Hypothalamus (tissue), 51 donors: ENCODE measurements at places on chromosomes 1 and 21.

DNA sequence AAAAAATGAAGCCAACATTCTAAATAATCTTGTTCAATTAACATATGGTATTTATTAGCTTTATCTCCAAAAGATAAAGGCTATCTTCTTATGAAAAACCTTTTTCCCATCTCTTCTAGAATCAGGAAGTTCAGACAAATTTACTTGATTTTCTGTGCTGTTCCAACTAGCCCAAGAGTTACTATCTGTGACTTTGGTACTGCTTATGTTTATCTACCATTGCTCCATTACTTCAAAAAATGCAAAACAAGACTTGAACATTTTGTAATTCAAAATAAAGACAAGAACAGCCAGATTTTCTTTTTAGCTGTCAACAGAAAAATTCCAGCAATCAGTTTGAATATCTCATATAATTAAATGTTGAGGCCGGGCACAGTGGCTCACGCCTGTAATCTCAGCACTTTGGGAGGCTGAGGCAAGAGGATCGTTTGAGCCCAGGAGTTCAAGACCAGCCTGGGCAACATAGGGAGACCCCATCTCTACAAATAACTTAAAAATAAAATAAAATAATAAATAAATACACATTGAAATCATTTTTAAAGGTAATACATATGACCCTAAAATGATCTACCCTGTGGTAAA lies 188.5 kb downstream of the LTN1 start:
- DNase-seq: no peak

DNA sequence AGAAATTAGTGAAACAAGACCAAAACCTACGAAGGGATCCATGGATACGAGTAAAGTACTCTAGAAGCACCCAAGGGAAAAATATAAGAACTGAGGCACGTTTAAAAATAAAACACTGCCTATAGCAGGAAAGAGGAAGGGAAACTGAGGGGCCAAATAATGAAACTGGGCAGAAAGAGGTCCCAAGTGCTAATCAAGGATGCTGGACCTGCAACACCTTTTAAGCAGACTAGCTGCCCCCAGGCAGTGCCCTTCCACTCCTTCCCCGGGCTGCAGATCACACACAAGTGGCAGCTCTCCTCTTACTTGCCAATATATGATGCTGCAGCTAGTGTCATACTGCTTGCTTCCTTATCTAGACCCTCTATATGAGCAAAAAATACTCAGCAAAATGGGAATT lies 7.6 kb upstream of the OTUD7B start:
- DNase-seq: no peak

GRCh38 chr1:162381383-162381782 lies at the start of gene C1orf226:
Gene C1orf226 (plus strand): TSS chr1:162381728. CDS start chr1:162381902, 174 bp downstream.
- DNase-seq: no peak

DNA sequence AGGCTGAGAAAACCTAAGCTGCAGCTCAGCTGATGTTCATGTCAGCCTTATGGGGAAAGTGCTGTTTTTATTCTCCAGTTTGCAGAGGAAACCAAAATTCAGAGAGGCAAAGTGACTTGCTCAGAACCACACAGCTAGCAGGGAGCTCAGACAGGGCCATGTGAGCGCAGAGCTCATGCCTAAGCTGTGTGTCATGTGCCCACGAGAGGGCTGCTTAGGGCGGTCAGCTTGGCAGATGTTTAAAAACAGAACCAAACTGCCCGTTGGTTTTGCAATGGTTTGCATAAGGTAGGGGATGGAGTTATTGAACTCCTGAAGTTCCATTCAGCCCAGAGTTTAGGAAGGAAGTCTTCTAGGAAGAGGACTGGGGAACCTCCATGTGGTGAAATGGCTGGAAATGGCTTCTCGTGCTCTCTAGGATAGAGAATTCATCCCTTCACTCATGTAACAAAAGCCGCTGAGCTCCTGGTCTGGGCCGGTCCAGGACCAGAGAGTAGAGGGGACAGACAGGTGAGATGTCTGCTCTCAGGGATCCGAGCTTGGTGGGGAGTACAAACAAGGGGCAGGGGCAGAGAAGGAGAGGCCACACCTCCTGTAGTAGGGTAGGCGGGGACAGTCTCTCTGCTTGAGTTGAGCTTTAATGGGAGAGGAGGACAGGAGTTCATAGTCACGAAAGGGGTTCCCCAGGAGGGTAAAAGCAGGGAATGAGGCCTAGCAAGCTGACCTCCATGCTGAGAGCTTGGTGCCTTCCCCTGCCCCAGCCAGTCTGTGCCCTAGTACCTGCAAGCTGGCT lies 46.9 kb downstream of the ARHGEF10L start:
- no peak for DNase-seq

DNA sequence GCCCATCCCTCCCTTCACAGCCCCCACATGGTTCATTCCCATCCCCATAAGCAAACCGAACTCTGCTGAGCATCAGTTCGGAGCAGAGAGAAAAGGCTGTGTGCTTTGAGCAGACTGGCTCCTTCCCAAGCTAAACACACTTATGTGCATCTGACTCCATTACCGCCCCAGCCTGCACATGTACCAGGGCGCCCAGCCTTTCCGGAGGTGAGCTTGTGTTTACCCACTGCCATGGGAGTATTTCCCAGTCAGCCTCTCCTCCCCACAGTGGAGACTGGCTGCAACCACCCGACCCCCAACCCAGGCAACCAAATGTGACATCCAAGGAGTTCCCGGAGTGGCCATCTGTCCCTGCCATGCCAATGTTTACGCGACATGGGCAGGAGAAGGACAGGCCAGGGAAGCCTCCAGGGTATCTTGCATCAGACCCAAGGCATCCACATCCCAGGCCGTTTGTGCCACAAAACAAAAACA lies 9.4 kb downstream of the TIAM1 start:
- DNase-seq: no peak

DNA sequence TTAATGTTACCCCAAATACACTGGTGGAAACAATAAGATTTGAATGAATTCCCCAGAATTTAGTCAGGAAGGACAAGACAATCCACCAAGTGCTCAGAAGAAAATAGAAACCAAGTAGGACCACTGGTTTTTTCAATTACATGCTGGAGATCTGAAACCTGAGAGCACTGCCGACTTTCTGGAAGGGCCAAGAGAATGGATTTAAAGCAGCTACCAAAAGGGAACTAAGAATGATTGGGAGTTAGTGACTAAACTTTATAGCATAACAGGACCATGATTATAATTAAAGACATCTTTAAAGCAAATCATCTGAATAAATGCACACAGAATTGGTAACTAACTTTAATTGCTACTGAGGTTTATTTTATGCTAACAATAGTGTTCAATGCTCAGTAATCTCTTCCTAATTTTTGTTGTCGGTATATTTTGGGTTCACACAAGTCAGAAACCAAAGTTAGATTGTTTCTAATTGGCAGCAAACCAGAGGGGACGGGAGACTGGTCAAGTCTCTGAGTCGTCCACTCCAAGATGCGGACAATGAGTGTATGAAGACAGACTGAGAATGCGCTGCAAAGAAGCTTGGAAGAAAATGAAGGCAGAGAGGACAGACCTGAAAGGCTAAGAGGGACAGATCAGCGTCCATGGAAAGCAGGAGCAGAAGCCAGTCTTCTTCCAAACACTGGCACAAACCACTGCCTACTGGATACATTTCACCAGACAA lies 2.3 kb upstream of the RGS13 start:
- DNase-seq: no peak

- DNase-seq: no peak
Measured at GRCh38 chr1:6869545-6869944, 84.3 kb downstream of the CAMTA1 start.

- peak; percentile 29 for DNase-seq
Measured at GRCh38 chr1:229862017-229862774, 204.8 kb upstream of the GALNT2 start.

DNA sequence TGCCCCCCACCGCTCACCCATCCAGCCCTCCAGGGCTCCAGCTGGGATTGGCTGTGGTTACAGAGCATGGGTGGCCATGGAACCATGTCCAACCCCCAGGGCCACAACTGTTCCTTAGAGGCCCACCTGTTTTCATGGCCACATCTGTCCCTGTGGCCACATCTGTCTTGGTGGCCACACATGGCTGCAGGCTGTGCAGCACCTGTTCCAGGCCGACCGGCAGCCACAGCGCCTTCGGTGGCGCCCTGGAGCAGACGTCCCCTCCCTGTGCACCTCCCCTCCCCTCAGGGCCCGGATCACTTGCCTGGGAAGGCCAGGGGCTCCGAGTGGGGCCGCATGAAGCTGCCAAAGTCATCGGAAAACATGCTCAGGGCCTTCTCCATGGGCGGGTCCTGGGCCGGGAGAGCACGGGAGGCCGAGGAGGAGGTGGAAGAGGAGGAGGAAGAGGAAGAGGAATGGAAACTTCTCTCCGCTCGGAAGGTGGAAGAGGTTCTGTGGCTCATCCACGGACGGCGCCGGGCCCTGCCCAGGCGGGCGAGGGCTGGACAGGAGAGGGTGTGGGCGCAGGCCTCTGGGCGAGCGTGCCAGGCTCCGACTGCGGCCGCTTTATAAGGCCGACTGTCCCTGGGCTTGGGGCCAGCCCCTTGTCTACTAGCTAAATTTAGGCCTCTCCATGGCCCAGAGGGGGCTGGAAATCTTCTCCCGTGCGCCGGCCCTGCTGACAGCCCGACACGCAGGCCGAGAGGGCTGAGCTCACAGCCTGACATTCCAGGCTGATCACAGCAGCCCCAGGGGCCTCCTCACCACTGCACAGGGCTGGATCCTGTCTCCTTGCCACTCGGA lies at the start of gene HSPB7:
Gene HSPB7, minus strand, starts transcription at position 583 of the 843 bp plus-strand sequence. Its CDS starts 80 bp downstream, at position 503.
- peak; percentile 39 for DNase-seq

DNA sequence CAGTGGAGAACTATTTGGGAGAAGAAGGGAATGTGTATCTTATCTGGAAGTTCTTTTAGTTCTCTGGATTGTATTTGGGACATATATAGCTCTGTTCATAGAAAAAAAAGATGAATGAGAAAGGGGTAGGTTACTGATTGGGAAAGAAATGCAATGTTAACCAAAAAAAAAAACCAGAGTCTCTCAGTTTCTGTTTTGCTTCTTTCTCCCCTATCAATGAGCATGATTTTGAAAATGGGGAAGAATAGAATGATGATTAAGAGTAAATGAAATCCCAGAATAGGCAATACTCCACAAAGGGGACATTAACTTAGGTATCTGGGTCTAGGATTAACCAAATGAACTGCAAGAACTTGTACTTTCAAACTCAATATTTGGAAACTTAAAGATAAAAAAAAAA lies 92.9 kb downstream of the RHOU start:
- no peak for DNase-seq

GRCh38 chr1:43830802-43831201 lies 102.8 kb upstream of the ARTN start:
- DNase-seq: no peak

DNA sequence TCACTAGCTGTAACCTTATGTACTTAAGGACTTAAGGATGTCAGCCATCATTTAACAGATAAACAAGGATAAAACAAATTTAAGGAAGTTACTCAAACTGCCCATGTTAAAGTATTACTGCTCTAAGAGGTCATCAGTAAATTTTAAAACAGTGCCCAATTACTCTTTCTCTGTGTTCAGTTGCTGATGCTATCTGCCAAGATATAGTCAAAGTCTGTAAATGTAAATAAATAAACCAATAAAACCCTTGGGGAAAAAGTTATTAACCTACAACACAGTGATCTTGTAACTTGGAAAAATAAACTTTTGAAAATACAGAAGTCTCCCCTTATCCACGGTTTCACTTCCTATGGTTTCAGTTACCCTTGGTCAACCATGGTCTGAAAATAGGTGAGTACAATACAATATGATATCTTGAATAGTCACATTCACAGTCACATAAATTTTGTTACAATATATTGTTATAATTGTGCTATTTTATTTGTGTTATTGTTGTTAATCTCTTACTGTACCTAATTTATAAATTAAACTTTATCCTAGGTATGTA lies 501.8 kb downstream of the LMO4 start:
- DNase-seq: no peak

DNA sequence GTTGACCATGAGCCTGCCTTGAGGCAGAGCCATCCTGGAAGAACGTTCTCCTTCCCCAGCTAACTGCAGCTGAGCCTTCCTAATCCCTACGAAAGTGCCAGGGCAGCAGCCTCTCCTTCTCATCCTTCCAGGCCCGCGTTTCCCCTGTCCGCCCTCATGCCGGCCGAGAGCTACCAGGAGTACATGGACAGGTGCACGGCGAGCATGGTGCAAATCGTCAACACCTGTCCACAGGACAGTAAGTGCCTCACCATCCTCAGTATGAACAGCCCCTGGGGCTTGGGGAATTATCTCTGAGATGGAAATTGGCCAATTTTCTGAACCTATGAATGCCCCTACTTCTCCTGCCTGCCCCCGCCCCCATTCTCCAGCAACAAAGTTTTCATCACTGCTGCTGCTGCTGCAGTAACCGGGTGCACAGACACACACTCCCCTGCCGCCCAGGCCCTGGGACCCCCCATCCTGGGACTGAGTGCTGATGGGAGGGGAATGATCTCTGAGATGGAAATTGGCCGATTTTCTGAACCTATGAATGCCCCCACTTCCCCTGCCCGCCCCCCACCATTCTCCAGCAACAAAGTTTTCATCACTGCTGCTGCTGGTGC lies 39.6 kb downstream of the UBASH3A start:
- no peak for DNase-seq

- no peak for DNase-seq
Measured at GRCh38 chr1:212234431-212235395, 50.5 kb upstream of the PPP2R5A start.

GRCh38 chr1:228378090-228378872 lies 28.4 kb downstream of the TRIM11 start:
- peak; percentile 66 for DNase-seq

GRCh38 chr1:11341901-11342552 lies 69.0 kb downstream of the UBIAD1 start:
- DNase-seq: no peak

DNA sequence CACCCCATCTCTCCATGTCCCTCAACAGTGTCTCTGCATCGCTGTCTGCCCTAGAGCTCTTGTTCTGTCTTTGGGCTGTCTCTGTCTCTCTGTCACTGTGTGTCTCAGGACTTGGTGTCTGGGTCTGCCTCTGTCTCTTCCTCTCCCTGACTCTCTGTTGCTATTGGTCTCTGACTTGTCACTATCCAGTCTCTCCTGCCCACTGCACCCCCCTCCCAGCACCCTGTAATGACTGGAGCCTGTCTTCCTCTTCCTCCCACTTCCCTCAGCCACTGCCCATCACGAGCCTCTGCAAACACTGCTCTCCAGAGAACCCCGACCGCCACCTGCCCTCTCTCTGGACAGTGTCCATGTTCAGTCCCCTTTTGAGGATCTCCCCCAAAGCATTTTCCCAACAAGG lies 12.1 kb downstream of the PEAR1 start:
- no peak for DNase-seq

- no peak for DNase-seq
Measured at GRCh38 chr1:42576935-42577334, 81.3 kb upstream of the PPIH start.

DNA sequence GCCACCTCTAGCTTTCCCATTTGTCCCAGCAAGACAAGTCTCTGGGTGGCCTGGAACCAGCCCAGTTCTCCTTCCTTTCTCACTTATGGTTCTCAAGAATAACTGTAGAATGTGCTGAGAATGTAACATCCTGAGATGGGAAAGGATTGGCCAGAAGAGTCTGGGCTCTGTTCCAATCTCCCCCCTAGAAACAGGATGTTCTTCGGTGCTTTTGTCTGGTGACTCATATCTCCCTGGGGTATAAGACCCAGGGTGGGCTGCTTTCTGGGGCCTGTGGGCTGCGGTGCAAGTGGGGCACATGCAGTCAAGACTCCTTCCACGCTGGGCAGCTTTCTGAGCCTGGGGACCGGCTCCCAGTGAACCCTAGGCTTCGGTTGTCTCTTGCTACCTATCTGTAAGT lies 251.2 kb upstream of the POU3F1 start:
- DNase-seq: no peak
